NCI-H524 treated with DMSO at 0.1 percent for 48 hours (cell line): ENCODE measurements at places on chromosomes 4 and X.
A peak's percentile ranks its signal among the peaks of the same experiment; 100 is the strongest.

DNA sequence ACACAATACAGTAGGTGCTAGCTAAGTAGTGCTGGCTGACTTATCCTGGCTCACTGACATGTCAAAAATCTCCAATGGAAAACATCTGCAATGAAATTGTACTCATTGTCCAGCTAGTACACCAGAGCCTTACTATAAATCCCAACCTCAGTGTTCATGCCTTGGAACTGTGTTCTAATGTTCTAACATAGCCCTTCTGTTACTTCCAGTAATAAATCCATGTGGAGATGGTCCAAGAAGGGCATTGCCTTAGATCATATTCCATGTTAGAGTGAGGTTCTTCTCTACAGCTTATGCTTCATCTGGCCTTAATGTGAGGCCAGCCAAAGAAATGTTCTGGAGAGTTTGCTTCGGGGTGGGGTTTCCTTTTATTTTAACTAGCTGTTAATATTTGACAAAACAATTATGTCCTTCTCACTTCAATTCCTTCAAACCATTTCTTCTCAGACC is 25.1 kb downstream of the ENOX2 start:
- no peak for DNase-seq

DNA sequence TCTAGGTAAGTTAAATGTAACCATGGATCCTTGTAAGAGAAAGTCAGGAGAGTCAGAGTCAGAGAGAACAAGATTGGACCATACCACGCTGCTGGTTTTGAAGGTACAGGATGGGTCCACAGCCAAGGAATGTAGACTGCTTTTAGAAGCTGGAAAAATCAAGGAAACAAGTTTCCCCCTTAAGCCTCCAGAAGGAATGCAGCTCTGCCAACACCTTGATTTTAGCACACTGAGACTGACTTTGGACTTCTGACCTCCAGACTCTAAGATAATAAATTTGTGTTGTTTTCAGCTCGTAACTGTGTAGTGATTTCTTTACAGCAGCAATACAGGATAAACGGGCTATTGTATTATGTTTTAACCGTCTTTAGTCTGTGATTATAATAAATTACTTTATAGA is 108.0 kb upstream of the USP38 start:
- DNase-seq: no peak

GRCh38 chr4:70678383-70678999 is 9.8 kb upstream of the UTP3 start:
- DNase-seq: no peak

DNA sequence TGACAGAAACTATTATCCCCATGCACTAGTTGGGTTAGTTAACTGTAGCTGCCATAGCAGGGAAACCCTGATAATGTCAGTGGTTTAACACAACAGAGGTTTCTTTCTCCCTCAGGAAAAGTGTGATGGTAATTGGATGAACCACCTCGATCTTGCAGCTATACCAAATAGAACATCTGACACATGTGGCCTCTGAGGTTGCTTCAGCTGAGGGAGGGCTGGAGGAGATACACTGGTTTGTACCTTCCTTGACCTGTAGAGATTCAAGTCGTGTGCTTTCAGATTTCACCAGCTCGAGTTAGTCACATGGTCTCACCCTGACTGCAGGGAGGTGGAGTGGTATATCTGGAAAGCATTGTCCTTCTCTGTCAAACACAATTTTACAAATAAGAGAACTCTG is 147.2 kb upstream of the SFRP2 start:
- DNase-seq: no peak

DNA sequence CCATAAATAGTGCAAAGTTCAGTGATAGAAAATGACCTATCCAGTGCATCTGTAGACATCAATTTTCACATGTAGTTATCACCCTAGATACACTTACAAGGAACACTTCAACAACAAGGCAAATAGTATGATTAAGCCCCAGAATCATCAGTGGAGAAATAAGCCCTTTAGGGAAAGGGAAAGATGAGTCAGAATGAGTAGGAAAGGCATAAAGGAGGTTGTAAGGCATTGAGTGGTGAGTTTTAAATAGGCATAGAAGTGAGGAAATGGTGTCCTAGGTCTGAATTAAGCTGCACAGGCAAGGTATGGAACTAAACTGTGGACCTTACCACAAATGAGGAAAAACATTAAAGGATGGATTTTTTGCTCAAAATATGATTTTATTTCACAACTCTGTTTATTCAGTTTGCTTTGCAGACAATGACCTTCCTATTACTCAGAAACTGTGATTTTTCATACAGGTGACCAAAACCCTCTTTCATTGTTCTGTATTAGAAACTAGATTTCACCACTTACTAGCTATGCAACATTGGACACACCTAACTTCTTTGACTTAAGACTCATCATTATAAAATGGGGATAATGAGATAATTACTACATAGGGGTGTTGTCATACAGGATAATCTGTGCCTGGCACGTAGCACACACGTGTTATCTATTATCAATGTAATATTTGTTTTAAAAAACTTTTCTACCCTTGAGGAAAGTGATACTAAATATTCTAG is 57.0 kb upstream of the MAP9 start:
- DNase-seq: no peak

DNA sequence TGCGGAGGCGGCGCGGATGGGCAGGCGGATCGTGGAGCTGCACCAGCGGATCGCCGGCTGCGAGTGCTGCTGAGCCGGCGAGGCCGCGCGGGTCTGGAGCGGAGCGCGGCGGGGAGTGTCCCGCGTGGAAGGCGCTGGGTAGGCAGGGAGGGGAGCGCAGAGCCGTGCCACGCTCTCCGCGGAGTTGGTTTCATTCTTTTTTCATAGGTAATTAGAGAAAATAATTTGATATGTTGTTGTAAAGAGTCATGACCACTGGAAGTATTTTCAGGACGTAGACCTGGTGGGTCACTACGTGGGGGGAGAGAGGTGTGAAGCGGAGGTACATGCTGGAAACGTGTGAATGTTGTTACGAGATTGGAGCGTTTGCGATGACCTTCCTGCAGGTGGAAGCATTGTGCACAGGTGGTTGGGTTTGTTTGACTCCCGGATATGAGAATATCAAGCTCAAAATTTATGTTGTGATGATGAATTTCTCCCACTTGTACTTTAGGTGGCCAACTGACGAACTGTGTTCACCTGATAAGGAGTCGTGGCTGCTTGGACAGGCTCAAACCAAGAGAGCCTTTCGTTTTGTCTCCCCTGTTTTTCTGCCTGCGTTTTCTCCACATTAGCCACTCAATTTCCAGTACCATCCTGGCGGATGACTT is 19.1 kb upstream of the S100P start:
- peak; percentile 11 for DNase-seq

GRCh38 chr4:110005461-110006056 is 92.9 kb downstream of the EGF start:
- DNase-seq: no peak

DNA sequence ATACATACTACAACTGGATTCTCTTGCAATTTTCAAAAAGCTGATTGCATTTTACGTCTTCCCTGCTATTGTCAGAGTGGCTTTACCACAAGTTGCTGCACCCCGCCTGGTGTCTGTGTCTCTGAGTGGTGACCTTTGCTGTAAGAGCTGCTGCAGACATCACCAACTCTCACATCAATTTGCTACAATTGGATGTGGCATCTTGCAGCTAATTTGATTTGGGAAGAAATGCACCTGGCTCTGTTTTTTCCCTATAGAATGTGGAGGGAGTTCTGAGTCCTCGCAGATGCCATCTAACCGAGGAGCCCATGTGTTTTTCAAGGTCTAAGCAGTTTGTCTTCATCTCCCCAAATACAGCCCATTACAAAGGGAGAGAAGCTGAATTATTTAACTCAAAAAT is 73.8 kb upstream of the PHOX2B start:
- DNase-seq: no peak

DNA sequence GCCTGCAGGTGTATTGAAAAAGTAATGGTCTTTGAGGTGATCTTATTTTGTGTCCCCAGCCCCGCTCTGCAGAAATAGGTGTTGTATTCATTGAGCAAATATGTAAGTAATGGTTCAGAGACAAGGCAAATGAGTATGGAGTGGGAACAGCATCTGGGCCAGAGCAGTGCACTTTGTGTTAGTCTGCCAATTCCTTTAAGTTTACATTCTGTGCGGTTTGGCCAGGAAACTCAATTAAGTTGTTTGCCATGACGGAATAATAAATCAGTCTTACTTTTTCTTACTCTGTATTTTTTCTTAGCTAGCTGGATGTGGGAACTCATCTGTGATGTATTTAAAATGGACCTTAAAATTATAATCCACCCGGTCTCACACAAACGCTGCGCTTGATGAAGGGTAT is 12.6 kb downstream of the DCLK2 start:
- DNase-seq: no peak

DNA sequence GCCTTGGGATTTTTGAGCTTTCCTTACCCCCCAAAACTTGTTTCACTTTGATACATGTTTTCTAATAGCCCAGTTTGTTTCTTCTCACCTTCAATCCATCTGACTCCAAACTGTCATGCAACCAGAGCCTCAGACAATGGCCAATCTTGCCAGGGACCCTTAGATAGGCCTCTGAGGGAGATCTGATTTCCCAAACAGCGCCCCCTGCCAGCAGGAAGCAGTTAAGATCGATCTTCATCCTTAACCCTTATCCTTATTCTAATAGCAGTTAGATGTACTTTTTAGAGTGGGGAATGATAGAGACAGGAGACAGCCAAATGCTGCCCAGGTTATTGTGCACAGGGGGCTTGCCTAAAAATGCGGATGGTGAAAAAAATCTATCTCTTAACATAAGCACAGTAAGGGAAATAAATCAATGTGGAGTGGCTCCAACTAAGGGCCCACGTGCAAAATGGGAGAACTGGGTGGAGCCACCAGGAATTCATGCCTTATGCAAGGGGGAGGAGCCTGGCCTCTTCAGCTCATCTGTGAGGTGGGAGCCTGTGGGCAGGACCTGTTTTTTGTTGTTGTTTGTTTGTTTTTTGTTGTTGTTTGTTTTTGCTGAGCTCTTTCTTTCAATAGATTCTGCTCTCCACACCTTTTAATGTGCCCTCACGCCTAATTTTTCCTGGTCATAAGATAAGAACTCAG is 833.6 kb upstream of the AGA start:
- no peak for DNase-seq

- no peak for DNase-seq
Observed at GRCh38 chr4:83390944-83391343, 56.3 kb upstream of the HPSE start.

GRCh38 chr4:41204400-41204978 is 9.9 kb downstream of the APBB2 start:
- DNase-seq: no peak

GRCh38 chrX:29941287-29941686 is 274.1 kb upstream of the MAGEB2 start:
- DNase-seq: no peak

- DNase-seq: peak; percentile 32
Observed at GRCh38 chrX:44303119-44303518, 40.4 kb downstream of the EFHC2 start.

- no peak for DNase-seq
Observed at GRCh38 chrX:19849464-19850080, 37.8 kb downstream of the SH3KBP1 start.

DNA sequence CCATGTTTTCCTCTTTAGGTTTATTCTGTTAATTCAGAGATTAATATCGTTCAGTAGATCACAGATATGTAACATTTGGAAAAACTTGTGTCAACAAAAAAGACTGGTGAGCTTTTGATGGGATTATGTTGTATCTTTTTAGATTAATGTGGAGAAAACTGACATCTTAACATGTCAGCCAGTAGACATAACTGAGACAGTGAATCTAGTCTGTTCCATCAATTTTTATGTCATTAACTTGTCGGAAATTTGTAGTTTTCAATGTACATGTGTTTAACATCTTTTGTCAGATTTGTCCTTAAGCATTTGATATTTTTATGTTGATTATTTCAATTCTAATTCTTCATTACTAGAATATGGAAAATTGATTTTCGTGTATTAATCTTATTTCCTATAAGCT is 42.0 kb downstream of the APELA start:
- DNase-seq: no peak

GRCh38 chrX:22056235-22056634 is 24.1 kb downstream of the PHEX start:
- DNase-seq: no peak
